A549 treated with Mapracorat at 1 μM for 4 hours (cell line): ENCODE measurements at places on chromosomes 6 and 20. TPM values are rescaled to one million over a fixed set of nuclear protein-coding genes. Genes with fewer than 3 reads are reported as not detected.

The SOX18 gene
- total RNA-seq = 1.1 to 2.7 TPM (median 2.3 TPM) in 5 replicates

The PERP gene
- 73.8 to 81.8 TPM (median 78.2 TPM) in 5 replicates for total RNA-seq

The C6orf58 gene
- total RNA-seq = not detected in 5 replicates

The TMEM244 gene
- total RNA-seq = not detected in 5 replicates

The TFAP2B gene
- total RNA-seq = not detected in 5 replicates

The ACSS2 gene
- 8.7 to 11.2 TPM (median 9.1 TPM) in 5 replicates for total RNA-seq

The SLC17A9 gene
- 0.06 to 0.18 TPM (median 0.09 TPM) in 3 of 5 replicates, not detected in the others for total RNA-seq

The SRMS gene
- total RNA-seq = 0.10 to 0.16 TPM in 2 of 5 replicates, not detected in the others

The PTPN1 gene
- 49.4 to 57.0 TPM (median 54.3 TPM) in 5 replicates for total RNA-seq

The FOXQ1 gene
- 3.5 to 5.5 TPM (median 5.2 TPM) in 5 replicates for total RNA-seq

The BMP2 gene
- 0.20 to 0.45 TPM (median 0.33 TPM) in 5 replicates for total RNA-seq

The KCNQ5 gene
- total RNA-seq = 1.2 to 1.7 TPM (median 1.5 TPM) in 5 replicates

The PRL gene
- total RNA-seq = not detected in 5 replicates

The CRISP2 gene
- not detected in 5 replicates for total RNA-seq

The HUS1B gene
- 0.13 to 0.31 TPM (median 0.19 TPM) in 4 of 5 replicates, not detected in the other for total RNA-seq

The PACSIN1 gene
- 0.04 to 0.07 TPM (median 0.05 TPM) in 4 of 5 replicates, not detected in the other for total RNA-seq

The BPIFB4 gene
- not detected in 5 replicates for total RNA-seq

The THBD gene
- 79.7 to 106 TPM (median 93.0 TPM) in 5 replicates for total RNA-seq

The FAM217A gene
- total RNA-seq = not detected in 5 replicates
